SIG-M5 (cell line): ENCODE measurements at places on chromosomes 6 and 20.

- no peak for DNase-seq
These were observed 744 bp downstream of the VSX1 start for GRCh38 chr20:25081065-25081729.

GRCh38 chr6:17972074-17972952 lies 15.1 kb downstream of the KIF13A start:
- no peak for DNase-seq

GRCh38 chr6:110581679-110582078 lies 105.3 kb upstream of the SLC22A16 start:
- no peak for DNase-seq

DNA sequence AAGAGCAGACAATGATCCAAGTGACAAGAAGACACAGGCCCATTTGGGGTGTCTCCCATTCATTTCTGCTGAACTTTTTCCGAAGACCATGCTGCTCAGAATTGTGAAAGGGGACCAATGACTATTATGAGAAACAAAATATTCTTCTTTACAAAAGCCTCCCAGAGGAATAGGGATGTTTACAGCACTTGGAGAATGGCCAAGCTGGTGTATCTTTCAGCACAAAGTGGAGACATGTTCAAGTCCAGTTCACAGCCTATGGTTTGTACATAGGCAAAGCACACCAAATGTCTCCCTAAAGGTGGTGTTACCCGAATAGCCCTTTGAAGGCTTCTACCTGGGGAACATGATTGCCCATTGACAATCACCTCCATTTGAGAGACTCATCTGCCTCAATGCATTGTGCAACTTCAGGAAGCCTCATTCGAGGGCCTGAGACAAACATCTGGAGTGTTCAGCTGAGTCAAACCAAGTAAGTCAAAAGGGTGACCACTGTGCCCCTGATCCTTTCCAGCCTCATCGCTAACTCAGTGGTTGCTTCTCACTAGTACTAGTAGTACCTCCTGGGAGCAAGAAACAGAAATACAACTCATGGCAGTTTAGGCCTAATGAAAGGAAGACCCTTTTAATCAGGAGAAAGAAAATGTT lies 451.0 kb upstream of the MARCKS start:
- DNase-seq: no peak

- no peak for DNase-seq
These were observed 187.9 kb upstream of the COL21A1 start for GRCh38 chr6:56435326-56435725.

GRCh38 chr6:125791151-125791819 lies 525 bp downstream of the NCOA7 start:
- peak; percentile 17 for DNase-seq

GRCh38 chr6:106614592-106615257 lies 14.6 kb downstream of the RTN4IP1 start:
- DNase-seq: no peak

- DNase-seq: no peak
These were observed 76.3 kb downstream of the RNF144B start for GRCh38 chr6:18463429-18463828.

DNA sequence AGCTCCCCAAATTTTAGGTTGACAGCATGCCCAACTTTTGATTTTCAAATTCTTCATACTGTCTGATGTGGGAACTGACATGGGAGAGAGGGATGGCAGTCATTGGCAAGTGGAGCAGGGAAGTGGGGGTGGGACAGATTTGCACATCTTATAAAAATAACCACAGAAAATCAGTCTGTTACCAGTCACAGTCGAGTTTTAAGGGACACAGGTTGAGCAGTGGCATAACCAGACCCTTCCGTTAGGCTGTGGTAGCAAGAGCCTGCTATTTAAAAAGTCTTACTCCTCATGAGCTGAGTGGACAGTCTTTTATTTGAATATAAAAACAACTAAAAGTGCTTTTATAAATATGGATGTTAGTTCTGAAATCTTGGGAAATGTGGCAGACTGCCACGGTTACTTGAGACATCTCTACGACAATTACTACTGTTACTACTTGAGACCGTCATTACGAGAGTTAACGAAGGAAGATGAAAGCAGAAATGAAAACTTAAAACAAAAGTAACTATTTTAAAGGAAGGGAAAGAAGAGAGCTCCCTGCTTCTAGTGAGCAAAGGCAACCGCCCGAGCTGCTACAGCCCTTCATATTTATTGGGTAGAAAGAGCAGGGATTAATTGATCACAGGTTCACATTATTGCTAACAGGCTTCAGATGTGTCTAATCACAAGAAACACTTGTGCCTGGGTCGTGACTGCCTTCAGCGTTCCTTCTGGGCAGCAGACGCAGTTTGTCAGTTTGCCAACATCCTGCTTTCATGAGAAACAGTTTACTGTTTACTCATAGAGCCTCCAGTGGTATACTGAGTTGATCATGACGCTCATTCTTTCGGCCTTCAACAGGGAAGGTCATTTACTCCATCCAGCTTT lies 71.3 kb downstream of the EFHC1 start:
- DNase-seq: no peak

DNA sequence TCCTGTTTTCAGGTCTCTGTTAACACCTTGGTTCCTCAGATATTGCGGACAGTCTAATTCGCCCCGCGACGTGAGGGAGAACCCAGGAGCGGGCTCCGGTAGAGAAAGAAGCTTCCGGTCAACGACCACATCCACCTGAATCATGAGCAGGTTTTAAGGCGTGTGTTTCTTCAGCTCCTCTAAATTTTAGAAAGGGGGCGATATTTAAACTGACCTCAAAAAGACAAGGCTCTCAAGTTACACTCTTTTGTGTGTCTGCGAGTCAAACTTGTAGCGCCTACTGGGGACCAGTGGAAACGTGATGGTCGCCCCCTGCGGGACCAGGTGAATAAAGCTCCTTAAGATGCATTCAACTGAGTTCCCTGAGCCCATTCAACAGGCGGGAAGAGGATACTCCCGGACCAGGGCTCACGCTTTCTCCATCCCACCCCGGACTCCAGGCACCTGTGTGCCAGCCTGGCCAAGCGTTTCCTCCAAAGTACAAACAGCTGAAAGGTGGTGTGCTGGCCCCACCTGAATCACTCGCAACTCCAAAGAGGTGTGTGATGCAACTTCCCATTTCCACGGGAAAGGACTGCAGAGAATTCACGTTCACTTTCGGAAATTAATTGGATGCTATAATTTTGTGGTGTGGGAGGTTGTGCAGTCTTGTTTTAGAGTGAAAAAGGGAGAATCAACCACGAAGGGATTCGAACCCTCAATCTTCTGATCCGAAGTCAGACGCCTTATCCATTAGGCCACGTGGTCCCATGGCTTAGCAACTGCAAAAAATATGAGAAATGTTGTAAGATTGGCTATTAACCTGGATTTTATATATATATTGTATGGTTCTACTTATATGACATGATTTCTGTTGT lies 17.0 kb downstream of the GPX5 start:
- no peak for DNase-seq

GRCh38 chr6:83578057-83578456 lies 65.7 kb downstream of the PRSS35 start:
- no peak for DNase-seq

DNA sequence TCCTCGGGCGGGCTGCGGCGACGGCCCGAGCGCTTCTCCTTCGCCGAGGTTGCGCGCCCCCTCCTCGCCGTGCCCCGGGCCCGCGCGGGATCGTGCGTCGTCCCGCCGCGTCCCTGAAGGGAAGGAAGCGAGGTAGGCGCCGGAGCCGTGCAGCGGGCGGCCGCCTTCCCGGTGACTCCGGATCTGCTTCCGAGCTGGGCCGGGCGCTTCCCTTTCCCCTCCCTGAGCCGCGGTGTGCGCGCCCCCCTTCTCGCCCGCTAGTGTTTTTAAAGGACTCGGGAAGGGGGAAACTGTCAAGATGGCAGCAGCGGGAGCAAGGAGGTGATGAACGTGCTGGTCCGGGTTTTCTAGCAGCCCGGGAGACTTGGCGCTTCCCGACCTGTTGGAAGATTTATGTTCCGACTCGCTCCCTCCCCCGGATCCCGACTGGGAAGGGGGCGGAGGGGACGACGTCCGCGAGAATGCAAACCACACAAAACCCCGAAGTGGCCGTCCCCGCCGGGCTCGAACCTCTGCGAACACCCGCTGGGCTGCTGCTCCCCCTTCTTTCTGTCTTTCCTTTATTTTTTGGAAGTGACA lies 744 bp upstream of the FOXO3 start:
- no peak for DNase-seq

DNA sequence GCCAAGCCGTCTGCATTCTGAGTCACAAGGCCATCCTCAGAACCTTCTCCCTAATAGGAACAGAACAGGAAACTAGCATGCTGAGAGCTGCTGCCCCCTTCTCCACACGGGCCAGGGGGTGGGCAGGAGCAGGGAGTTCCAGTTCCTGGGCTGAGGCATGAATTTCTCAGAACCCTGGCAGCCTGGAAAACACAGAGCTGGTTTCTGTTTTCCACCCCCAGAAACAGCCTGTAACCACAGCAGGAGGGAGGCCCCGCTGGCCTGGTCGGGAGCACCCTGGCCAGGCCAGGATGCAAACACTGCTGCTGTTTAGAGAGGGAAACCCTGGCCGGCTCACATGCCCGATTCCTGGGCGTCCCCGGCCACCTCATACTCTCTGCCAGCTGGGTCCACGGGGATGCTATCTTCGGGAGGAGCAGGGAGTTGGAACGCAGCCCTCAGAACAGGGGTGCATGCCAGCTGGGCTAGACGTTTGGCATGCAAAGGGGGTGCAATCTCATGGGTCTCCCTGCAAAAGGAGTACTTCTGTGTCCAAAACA lies 130.1 kb downstream of the NFATC2 start:
- no peak for DNase-seq

DNA sequence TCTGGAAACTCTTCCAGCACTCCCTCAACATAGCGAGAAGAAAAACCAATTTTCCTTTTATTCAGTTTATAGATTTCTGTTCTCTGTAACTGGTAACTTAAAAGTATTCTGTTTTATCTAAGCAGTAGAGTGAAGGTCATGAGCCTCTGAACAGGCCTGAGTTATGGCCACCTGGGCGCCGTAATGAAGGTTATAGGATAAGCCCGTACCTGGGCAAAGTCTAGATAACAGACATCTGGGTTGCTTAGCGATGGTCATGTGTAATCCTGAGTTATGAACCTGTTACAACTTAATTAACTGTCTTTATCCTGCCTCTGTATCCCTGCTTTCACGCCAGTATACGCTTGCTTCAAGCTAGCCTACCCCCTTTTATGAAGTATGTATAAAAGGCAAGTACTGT lies 13.0 kb upstream of the FAM217A start:
- DNase-seq: no peak

GRCh38 chr6:154842833-154843232 lies 109.6 kb downstream of the SCAF8 start:
- no peak for DNase-seq

- DNase-seq: no peak
These were observed 50.1 kb upstream of the ASF1A start for GRCh38 chr6:118843685-118844390.

DNA sequence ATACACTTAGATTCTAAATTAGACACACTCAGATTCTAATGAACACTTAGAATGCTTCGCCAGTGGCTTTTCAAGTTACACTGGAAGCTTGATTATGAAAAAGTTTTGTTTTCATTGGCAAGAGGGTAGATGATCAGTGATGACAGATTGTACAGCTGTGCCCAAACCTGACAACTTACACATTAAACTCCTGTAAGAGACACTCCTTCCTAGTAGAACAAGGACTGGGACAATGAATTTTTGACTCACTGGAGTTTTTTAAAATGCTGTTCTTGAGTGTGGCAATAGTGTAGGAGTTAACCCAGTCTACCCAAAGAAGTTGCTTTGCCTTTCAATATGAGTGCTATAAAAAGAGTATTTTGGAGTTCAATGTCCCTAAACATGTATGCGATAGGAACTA lies 140.8 kb downstream of the SLC16A10 start:
- no peak for DNase-seq

- no peak for DNase-seq
These were observed 222.3 kb downstream of the UBE3D start for GRCh38 chr6:82843291-82843885.

GRCh38 chr6:37492991-37493660 lies 6.6 kb downstream of the CCDC167 start:
- no peak for DNase-seq

DNA sequence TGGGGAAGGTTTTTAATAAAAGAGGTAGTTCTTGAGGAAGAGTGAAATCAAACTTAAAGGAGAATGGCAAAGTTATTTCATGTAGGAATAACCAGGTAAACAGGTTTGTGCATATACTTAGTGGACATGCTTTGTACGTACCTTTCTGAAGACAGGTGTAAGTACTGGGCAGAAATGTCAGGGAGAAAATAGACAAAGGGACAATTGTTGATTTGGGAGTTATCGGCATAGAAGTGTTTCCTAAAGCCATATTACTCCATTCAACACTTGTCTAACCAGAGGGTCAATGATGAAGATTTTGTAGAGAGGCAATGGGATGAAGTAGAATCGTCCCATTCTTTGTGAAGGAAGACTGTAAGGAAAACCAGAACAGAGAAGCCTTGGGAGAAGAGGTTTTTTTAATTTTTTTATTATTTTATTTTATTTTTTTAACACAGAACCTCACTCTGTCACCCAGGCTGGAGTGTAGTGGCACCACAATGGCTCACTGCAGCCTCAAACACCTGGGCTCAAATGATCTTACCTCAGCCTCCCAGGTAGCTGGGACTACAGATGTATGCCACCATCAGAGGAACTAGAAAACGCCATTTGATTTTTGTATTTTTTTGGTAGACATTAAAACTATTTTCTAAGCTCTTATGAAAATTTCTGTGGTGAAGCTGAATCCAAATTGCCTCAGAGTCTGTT lies 18.0 kb downstream of the SMAP1 start:
- no peak for DNase-seq

DNA sequence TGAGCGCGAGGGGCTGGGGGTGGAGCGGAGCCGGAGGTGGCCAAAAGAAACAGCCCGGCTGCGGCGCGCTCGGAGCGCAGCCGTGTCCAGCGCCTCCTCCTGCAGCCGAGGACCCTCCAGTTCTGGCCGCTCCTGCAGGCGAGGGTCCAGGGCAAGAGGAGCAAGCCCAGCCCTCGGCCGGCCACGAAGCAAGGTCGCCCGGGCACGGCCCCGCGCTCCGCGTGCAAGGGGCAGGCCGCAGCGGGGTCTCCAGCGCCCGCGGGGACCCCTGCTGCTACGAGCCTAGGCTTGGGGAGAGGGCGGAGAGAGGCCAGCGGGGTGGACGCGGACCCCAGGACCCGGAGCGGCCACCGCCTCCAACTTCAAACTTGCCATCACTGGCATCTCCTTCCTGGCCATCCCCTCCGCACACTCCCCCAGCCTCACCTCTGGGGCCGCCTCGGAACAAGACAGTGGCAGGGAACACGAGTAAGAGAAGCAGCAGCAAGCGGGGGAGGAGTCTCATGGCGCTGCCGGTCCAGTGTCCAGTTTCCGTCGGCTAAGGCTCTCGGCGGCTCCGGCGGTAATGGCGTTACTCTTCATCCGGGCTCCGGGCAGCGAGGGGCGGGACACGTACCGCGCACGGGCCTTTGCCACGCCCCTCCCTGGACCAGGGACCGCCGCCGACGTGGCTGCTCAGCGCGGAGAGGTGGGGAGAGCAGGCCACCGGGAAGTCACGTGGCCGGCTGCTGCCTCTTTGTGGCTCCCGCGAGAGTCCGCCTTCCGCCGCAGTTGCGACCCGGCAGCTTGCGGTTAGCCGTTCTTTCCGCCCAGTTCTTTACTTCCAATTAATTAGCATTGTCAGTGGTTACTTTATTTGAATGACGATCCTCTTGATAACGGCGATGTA lies at the start of gene SSR1:
SSR1 (minus strand) TSS at position 584 of the 889 bp plus-strand sequence; CDS start at position 505, 79 bp downstream.
- peak; percentile 68 for DNase-seq

- no peak for DNase-seq
These were observed 76.7 kb upstream of the CLDN20 start for GRCh38 chr6:155187106-155187505.
